Smooth muscle cell of bladder (primary cell): ENCODE measurements at places on chromosomes 7 and 10. TPM values are rescaled to one million over a fixed set of nuclear protein-coding genes. Genes with fewer than 3 reads are reported as not detected.

AKR1C3 gene
- total RNA-seq: 48.4 and 82.3 TPM in 2 replicates

TRAPPC14 gene
- total RNA-seq: 5.8 and 10.4 TPM in 2 replicates

UTF1 gene
- total RNA-seq: not detected in 2 replicates

C10orf67 gene
- 0.14 TPM in 1 of 2 replicates, not detected in the other for total RNA-seq

FKBP6 gene
- under 0.01 TPM in 1 of 2 replicates, not detected in the other for total RNA-seq

CPN1 gene
- not detected in 2 replicates for total RNA-seq

IFRD1 gene
- total RNA-seq: 69.7 and 74.2 TPM in 2 replicates

OR9A2 gene
- total RNA-seq: not detected in 2 replicates

PCDH15 gene
- total RNA-seq: under 0.01 and 0.09 TPM in 2 replicates

C10orf120 gene
- not detected in 2 replicates for total RNA-seq

PLEKHS1 gene
- 0.09 TPM in 1 of 2 replicates, not detected in the other for total RNA-seq

KMT2E gene
- 67.3 and 82.1 TPM in 2 replicates for total RNA-seq

VIPR2 gene
- 0.85 and 0.92 TPM in 2 replicates for total RNA-seq

HMX2 gene
- total RNA-seq: not detected in 2 replicates

GHRHR gene
- not detected in 2 replicates for total RNA-seq

TAS2R3 gene
- total RNA-seq: 0.85 and 1.8 TPM in 2 replicates

MSRB2 gene
- 34.6 and 35.8 TPM in 2 replicates for total RNA-seq

GJD4 gene
- not detected in 2 replicates for total RNA-seq

TMEM130 gene
- 0.09 and 0.14 TPM in 2 replicates for total RNA-seq

TMEM254 gene
- total RNA-seq: 7.4 and 9.3 TPM in 2 replicates

TMEM178B gene
- under 0.01 and 0.09 TPM in 2 replicates for total RNA-seq

EPHA1 gene
- 0.09 and 0.14 TPM in 2 replicates for total RNA-seq

MKX gene
- 0.28 and 0.57 TPM in 2 replicates for total RNA-seq

ASB4 gene
- total RNA-seq: under 0.01 TPM in 1 of 2 replicates, not detected in the other

GDF2 gene
- total RNA-seq: not detected in 2 replicates

GPNMB gene
- total RNA-seq: 58.6 and 163 TPM in 2 replicates

CDK1 gene
- total RNA-seq: 2.6 and 5.1 TPM in 2 replicates

CCDC172 gene
- not detected in 2 replicates for total RNA-seq

CPEB3 gene
- 0.43 and 0.55 TPM in 2 replicates for total RNA-seq

RBM28 gene
- total RNA-seq: 10.4 and 15.5 TPM in 2 replicates

IGF2BP3 gene
- total RNA-seq: 8.4 and 12.8 TPM in 2 replicates

PALD1 gene
- under 0.01 and 0.37 TPM in 2 replicates for total RNA-seq

C10orf143 gene
- total RNA-seq: 0.85 and 1.2 TPM in 2 replicates

CALHM1 gene
- not detected in 2 replicates for total RNA-seq

DDC gene
- not detected in 2 replicates for total RNA-seq

SLC39A12 gene
- not detected in 2 replicates for total RNA-seq

KCNMA1 gene
- total RNA-seq: 19.9 and 30.9 TPM in 2 replicates

PCLO gene
- under 0.01 TPM in 2 replicates for total RNA-seq

NEBL gene
- under 0.01 and 0.09 TPM in 2 replicates for total RNA-seq

PNLIPRP1 gene
- not detected in 2 replicates for total RNA-seq

PTPN12 gene
- total RNA-seq: 22.6 and 24.6 TPM in 2 replicates

CALN1 gene
- total RNA-seq: not detected in 2 replicates

RELN gene
- total RNA-seq: 0.43 and 0.74 TPM in 2 replicates

SUFU gene
- 1.6 and 2.3 TPM in 2 replicates for total RNA-seq

ADAMTS14 gene
- total RNA-seq: 5.5 and 10.6 TPM in 2 replicates

PNPLA8 gene
- total RNA-seq: 36.3 and 37.2 TPM in 2 replicates

LBX1 gene
- not detected in 2 replicates for total RNA-seq

CYP51A1 gene
- total RNA-seq: 349 and 414 TPM in 2 replicates

TMEM225B gene
- total RNA-seq: 0.46 and 1.1 TPM in 2 replicates

SLC16A12 gene
- not detected in 2 replicates for total RNA-seq

TMEM229A gene
- total RNA-seq: not detected in 2 replicates

ENKUR gene
- under 0.01 and 0.09 TPM in 2 replicates for total RNA-seq

SLC25A28 gene
- total RNA-seq: 23.2 and 28.6 TPM in 2 replicates

MYL10 gene
- total RNA-seq: not detected in 2 replicates

INSYN2A gene
- total RNA-seq: 0.14 and 0.55 TPM in 2 replicates

ADCYAP1R1 gene
- under 0.01 TPM in 1 of 2 replicates, not detected in the other for total RNA-seq

INA gene
- 0.18 and 0.28 TPM in 2 replicates for total RNA-seq

MEPCE gene
- total RNA-seq: 21.6 and 28.8 TPM in 2 replicates

ZNF365 gene
- total RNA-seq: 2.8 and 3.5 TPM in 2 replicates
